Cerebellum (tissue), 4 donors: ENCODE measurements at places on chromosomes 2 and 18.

- no peak for DNase-seq
Observed at GRCh38 chr2:168650781-168651180, 151.7 kb upstream of the NOSTRIN start.

DNA sequence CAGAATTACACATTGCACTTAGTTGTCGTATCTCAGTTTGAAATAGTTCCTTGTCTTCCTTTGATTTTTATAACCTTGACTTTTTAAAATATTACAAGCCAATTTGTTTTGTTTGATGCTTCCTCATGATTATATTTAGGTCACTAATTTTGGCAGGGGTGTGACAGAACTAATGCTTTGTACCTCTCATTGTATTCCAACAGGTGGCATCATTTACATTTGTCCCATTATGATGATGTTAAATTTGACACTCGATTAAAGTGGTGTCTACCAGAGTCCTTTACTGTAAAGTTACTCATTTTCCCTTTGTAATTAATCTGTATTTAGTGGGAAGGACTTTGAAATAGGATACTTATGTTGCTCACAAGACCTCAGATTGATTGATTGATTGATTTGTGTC lies 21.5 kb upstream of the MFSD2B start:
- DNase-seq: no peak

DNA sequence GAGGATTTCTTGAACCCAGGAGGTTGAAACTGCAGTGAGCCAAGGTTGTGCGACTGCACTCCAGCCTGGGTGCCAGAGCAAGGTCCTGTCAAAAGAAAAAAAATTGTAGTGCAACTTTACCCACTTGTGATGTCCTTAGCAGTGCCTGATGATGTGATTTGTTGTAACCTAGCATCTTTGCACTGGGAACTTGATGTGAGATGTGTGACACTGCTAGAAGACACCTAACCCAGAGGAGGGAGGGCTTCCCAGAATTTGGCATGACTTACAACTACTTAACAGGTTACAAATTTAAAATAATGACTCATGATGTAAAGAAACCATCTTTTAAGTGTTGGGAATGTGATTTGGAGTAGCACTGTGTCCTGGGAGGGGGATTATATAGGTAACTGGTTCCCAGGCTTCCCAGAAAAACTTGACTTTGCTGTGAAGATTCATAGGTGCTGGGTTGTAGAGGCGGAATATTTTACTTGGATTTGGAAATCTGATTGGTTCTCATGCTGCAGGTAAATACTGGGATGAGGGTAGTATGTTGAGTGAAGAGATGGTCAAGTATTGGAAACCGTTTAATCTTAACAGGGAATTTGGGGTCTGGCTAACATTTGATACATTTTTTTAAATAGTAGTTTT lies 3.7 kb downstream of the EEF1B2 start:
- no peak for DNase-seq

DNA sequence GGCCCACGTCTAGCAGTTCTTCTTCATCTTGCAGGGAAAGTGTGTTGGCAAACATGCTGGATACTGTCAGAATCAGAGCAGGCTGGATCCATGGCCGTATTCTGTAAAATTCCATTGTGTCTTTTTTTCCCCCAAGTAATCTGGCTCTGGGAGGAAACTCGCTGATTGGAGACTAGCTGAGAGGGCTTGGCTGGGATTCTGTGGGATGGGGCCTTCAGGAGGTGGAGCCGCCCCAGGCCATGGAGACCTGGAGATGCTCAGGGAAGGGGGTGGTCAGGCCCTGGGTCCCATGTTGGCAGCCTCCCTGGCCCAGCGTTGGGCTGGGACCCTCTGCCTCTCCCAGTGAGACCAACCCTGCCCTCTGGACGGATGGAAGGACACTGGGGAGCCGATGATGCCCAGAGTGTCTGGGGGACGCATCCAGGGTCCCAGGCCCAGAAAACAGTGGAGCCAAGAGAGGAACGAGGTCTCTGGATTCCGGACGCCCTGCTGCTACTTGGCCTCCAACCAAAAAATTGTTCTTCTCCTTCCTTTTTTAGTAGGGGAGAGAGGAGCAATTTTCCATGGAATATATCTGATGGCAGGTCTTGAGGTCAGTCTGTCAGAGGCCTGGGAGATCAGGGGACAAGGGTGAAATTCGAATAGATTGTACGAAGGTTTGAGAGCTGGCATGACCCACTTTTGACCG lies 114.5 kb downstream of the AGAP1 start:
- DNase-seq: peak; percentile 62

GRCh38 chr2:39153312-39153711 lies 32.5 kb upstream of the SOS1 start:
- no peak for DNase-seq

- DNase-seq: no peak
Observed at GRCh38 chr2:61181382-61182058, 19.5 kb downstream of the C2orf74 start.

GRCh38 chr2:85780316-85781012 lies 26.7 kb downstream of the ATOH8 start:
- DNase-seq: peak; percentile 18

GRCh38 chr2:64331849-64332699 lies 121.9 kb upstream of the LGALSL start:
- DNase-seq: no peak

DNA sequence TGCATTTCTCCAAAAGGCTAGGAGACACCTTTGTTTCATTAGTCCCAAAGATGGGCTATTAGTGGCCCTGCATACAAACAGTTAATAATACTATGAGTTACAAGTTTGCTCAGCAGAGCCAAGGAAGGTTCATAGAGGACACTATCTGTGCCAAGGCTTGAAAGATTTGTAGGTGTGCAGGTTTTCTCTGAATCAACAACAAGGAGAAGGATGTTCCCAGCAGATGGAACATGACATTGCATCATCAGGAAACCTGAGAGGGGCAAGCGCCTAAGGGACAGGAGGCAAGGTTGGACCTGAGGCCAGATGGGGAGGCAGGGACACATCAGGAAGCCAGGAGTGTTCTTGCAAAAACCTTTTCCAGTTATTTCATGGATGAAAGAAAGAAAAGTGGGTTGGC lies 35.4 kb upstream of the STK17B start:
- no peak for DNase-seq

DNA sequence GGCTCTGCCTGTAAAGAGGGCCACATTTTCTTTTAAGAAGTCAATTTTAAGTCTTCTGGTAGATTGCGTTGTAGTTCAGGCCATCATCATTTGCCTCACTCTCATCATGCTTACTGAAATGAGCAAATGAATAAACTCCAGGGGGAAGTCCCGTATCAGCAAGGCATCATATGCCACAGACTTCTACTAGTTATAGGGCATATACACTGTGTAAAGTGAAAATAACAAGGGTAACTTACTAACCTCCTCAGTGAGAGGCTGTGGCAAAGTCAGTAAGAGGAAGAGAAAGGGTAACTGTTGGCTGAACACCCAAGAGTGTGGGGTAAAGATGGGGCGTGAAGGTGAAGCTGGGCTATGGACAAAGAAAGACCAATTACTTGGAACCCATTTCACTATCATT lies 456.2 kb downstream of the SPAG16 start:
- DNase-seq: no peak

DNA sequence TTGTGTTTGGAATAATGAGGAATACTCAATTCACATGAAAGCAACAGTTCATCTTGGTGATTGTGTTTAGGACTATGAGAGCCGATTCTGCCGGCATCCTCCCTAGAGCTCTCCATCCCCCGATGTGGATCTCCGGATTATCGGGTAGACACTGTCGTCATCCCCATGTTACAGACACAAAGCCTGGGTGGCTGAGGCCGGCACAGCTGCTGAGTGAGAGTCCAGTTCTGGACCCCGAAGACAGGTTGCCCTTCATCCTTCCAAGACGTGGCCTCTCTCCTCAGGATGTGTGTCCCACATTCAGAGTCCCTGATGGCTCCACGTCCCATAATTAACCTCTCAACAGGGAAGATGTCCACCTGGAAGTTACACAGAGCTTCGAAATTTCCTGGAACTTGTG lies 129.3 kb downstream of the HDAC4 start:
- DNase-seq: no peak

DNA sequence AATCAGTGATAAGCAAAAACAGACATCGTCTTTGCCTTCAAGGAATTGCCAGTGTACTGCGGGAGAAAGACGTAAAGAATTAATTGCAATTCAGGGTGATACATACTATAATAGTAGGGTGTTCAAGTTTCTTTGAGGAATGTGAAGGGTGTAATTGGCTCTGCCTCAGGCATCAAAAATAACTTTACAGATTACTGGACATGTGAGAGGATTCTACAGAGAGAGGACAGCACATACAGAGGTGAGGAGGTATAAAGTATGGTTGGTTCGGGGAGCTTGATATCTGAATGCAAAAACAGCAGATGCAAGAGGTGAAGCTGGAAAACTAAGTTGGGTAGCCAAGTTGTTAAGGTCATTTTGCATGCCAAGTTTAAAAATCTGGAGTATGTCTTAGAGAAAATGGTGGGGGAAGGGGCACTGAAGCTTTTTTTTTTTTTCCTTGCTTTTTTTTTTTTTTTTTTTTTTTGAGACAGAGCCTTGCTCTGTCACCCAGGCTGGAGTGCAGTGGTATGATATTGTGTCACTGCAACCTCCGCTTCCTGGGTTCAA lies 227.5 kb upstream of the FOSL2 start:
- DNase-seq: no peak

DNA sequence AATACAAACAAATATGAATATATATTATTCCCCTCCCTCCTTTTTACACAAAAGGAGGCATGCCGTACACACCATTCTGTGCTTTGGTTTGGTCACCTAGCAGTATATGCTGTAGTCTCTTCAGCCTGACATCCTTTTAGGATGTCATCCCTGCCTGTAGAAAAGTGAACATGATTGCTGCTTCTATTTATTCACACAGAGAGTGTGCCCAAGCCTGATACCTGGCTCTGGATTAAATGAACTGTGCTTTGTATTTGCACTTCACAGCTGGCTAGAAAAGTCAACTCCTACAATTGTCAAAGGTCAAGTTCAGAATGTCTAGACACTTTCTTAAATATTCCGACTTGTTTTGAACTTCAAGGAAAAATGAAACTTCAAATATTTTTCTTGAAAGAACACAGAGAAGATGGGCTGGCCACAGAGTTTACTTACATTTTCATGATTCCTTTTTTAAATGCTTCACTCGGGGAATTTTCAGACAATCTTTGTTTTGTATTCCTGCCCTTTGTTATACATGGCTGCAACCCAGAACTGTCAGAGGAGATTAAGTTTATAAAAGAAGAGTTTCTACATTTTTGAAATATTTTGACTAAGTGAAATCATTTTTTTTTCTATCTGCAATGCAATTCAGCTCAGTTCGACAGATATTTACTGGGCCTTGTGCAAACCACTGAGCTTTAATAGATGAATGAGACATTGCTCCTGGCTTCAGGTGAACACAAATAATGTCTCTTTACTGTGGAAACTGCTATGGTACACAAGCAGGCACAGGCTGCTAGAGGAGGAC lies 33.5 kb downstream of the DAPL1 start:
- no peak for DNase-seq

DNA sequence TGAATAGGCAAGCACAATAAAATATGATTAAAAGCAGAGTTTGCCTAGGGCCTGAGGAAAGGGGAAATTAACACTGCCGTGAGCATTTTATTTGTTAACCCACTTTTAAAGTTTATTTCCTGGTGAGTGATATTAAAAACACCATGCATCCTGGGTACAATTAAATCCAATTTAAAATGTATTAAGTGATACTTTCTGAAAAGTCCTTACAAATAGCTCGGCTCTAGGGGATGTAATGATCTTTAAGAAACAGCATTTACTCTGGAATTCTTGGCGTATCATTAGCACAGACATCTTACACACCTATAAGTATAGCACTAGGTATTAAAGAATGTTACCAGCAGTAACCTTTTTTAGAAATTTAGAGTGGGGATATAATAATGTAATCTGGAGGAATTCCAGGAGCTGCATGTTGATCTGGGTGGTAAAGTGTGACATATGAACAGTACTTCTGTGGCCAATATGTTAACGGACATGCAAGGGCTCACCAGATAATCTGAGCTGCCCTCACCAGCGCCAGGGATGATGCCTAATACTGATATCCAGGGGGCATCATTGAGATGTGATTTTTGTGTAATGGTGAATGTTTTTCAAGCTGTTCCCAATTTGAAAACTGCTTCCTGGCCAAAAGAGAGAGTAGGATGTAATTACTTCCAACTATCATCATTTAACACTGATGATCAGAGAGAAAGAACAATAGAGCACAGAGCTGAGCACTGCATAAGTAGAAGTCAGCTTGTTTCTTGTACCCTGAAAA lies 235.9 kb downstream of the DSEL start:
- no peak for DNase-seq

DNA sequence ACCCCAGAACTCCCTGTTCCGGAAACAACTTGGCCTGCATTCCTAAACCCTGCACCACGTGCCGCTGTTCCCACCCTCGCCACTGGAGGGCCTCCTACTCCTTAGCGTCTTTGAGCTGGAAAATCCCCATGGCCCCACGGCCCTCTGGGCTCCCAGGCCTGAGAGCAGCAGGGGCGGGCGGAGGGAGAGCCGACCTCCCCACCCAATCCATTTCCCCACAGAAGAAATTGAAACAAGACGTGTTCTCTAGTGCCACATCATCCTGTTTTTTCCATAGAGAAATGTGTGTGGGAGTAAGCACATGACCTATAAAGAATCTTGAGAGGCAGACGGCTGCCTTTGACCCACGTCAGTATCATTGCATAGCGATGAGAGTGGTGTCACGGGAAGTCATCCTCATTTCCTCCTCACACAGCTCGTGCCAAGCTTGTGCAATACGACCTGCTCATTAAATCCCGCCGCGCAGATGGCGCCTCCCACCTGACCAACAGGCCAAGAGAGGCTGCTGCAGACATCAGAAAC lies 79.2 kb downstream of the LAMA1 start:
- DNase-seq: no peak

- no peak for DNase-seq
Observed at GRCh38 chr2:120132691-120133090, 90.5 kb downstream of the TMEM185B start.

- DNase-seq: peak; percentile 43
Observed at GRCh38 chr2:231666171-231667095, 41.9 kb upstream of the PTMA start.

- DNase-seq: no peak
Observed at GRCh38 chr2:184564092-184564491, 34.2 kb upstream of the ZNF804A start.

DNA sequence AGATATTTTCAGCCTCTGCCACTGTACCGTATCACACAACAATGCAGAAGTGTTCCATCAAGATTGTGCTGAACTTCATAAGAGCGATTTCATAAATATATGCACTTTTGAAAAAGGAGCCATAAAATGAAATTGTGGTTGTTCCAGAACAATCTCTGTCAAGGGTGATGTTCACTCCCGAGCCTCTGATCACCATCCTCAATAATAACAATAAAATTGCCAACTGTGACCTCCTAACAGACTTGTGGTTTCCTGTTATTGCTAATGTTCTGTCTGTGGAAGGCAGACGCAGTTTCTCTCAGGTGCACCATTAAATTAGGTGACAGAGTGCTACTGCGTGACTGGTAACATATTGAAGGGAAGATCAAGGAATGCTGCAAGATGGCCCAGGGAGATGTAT lies 383.7 kb downstream of the SOCS6 start:
- no peak for DNase-seq

GRCh38 chr2:22817197-22817596 lies 567.8 kb upstream of the KLHL29 start:
- no peak for DNase-seq
